Ascending aorta (tissue), 2 donors: ENCODE measurements at places on chromosomes 2 and 18. TPM values are rescaled to one million over a fixed set of nuclear protein-coding genes. Genes with fewer than 3 reads are reported as not detected.

DNA sequence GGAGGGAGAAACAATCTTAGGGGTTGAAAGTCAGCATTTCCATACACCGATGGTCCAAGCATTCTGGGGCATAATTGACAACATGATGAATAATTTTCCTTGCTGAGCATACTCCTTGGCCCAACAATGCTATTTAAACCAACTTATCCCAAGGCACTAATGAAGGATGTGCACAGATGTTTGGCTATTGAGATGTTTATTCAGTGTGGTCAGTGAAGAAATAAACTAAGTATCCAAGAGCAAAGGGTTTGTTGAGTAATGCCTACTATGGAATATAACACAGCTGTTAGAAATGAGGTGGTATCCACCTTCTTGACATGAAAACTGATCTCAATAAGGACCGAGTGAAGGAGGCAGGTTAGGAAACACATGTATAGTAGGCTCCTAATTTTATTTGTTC is 53.9 kb upstream of the RAB6D start:
- H3K27me3 ChIP-seq: no peaks in the 10 kb centered on the region
- no peak overlapping the region for H3K27ac ChIP-seq
- no peaks in the 10 kb centered on the region for H3K36me3 ChIP-seq
- H3K4me3 ChIP-seq: no peak overlapping the region

- no peak for DNase-seq
- H3K36me3 ChIP-seq: no peaks in the 10 kb centered on the region
- H3K27ac ChIP-seq: no peak overlapping the region
- H3K4me3 ChIP-seq: no peak overlapping the region
- H3K27me3 ChIP-seq: no peaks in the 10 kb centered on the region
Observed at GRCh38 chr2:140586379-140586778, 1544.4 kb downstream of the LRP1B start.

GRCh38 chr2:142065156-142065555 is 65.7 kb downstream of the LRP1B start:
- H3K4me1 ChIP-seq: no peaks in the 10 kb centered on the region
- no peak overlapping the region for H3K4me3 ChIP-seq

- no peak for DNase-seq
- H3K4me1 ChIP-seq: peaks cover 3% of the 10 kb centered on the region
- H3K4me3 ChIP-seq: no peak overlapping the region
- H3K36me3 ChIP-seq: no peaks in the 10 kb centered on the region
Observed at GRCh38 chr2:152369176-152369860, 34.3 kb downstream of the FMNL2 start.

DNA sequence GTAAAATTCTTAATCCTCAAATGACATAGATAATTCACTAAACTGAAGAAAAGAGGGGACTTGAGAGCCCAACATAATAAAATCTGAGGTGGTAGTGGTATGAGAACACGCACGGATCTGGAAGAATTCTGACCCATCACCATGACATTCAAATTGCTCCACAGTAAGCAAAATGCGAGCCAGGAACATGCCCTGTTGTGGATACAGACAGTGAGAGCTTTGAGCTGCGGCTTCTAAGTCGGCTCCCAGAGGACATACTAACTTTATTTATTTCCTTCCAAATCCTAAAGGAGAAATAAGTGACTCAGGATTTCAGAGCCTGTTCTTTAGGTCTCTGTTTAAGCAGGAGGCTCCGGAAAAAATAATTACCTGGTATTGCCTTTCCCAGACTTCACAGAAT is 143.4 kb upstream of the SMAD7 start:
- no peak for DNase-seq
- H3K4me3 ChIP-seq: no peak overlapping the region
- peaks cover 7% of the 10 kb centered on the region for H3K36me3 ChIP-seq
- no peaks in the 10 kb centered on the region for H3K27me3 ChIP-seq

DNA sequence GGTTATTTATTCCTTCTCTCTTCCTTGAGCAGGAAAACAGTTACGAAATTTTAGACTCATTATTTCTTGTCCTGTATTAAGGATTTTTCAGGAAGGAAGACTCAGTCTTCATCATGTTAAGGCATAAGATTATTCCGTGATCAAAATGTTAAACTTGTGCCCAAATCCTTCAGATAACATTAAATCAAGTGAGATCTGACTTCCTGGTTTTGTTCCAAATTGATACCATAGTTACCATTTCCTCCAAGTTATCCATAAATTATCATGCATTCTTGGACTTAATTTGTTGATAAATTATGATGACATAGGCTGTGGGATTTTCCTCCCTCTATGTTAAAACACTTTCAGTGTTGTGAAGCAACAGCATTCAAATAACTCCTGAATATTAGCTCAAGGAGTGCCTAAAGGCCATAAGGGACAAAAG is 31.9 kb downstream of the EFEMP1 start:
- no peak overlapping the region for H3K4me3 ChIP-seq
- peak overlapping the region; percentile 71 for H3K27ac ChIP-seq
- peaks cover 6% of the 10 kb centered on the region for H3K36me3 ChIP-seq
- no peaks in the 10 kb centered on the region for H3K27me3 ChIP-seq
- DNase-seq: no peak
- peaks cover 5% of the 10 kb centered on the region for H3K4me1 ChIP-seq

DNA sequence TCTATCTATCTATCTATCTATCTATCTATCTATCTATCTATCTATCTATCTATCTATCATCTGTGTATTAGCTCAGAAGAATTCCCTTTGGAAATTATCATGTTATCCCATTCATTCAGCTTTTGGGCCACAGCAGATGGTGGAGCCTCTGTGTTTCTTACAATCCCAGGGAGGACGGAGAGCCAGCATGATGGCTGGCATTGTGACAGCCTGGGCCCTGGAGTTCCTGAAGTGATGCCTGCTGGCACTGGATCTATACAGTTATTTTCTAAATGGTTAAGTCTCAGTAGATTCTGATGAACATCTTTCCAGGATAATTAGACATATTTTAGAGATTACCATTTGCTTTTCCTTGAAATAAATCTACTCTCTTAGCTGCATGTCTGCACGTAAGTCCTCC is 385.4 kb upstream of the NXPH2 start:
- no peak overlapping the region for H3K27ac ChIP-seq
- H3K27me3 ChIP-seq: no peaks in the 10 kb centered on the region
- no peak overlapping the region for H3K4me3 ChIP-seq
- H3K4me1 ChIP-seq: no peaks in the 10 kb centered on the region

DNA sequence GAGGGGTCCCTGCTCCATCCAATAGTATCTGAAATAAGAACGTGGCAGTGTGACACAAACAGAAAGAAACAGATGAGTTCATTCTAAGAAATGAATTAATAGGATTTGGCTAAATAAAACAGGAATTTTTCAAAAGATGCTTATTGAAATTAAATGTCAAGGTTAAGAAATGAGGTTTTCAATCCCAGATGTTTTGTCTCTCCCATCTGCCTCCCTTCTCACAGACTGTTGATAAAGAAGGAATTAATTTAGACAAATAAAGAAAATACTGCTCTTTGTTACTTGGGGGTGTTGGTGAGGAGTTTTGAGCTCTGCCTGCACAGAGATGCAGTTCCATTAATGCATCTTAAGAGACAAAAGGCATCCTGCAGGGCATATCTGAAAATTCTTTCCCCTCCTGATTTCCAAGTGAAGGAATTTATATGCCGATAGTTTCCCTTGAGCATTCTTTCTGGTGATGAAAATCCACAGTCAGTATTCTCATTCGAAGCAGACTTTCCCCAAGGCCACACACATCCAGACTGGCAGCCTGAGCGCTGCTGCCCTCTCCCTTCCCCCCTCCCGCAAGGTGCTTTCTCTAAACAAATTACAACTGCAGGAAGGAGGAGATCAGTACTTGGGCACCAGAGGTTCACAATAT is 385.4 kb upstream of the RND3 start:
- no peak overlapping the region for H3K4me3 ChIP-seq
- no peaks in the 10 kb centered on the region for H3K27me3 ChIP-seq
- H3K27ac ChIP-seq: no peak overlapping the region
- H3K36me3 ChIP-seq: no peaks in the 10 kb centered on the region

DNA sequence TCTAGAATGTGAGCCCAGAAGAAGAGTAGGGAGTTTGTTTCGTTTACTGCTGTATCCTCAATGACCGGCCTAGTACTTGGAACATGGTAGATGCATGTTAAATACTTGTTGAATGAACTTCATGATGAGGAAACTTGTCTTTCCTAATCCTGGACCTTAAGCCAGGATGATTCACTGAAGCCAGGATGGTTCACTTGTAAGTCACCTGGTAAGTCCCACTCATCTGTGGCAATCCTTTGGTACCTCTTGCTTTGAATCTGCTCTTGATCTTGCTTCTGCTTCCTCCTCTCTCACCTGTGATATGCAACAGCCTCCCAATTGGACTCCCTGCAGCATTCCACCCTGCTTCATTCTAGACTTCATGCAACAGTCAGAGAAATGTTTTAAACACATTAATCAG is 43.6 kb downstream of the QPCT start:
- H3K27me3 ChIP-seq: no peaks in the 10 kb centered on the region
- no peak overlapping the region for H3K4me3 ChIP-seq
- no peaks in the 10 kb centered on the region for H3K4me1 ChIP-seq

DNA sequence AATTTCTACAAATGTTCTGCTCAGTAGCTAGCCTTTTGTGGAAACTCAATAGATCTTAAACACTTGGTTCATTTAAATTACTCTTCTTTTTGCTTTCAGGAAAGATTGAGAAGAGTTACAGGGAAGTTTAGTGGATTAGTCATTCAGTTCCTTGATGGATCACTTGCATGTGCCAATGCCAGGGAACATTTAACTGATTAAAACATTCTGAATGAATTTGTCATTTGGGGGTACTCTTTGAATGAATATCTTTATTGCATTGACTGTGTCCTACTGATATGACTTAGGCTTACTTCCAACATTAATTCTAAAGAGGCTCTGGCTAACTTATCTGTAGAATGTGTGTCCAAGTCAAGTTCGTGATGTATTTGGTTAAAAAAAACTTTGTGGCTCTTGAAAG is 199.8 kb downstream of the PLCL1 start:
- no peak for DNase-seq
- no peak overlapping the region for H3K27ac ChIP-seq
- peaks cover 12% of the 10 kb centered on the region for H3K4me1 ChIP-seq
- H3K36me3 ChIP-seq: no peaks in the 10 kb centered on the region

- no peaks in the 10 kb centered on the region for H3K27me3 ChIP-seq
- DNase-seq: no peak
- no peaks in the 10 kb centered on the region for H3K4me1 ChIP-seq
Observed at GRCh38 chr2:113175736-113176695, 2.2 kb downstream of the PSD4 start.

- H3K27me3 ChIP-seq: no peaks in the 10 kb centered on the region
- no peak for DNase-seq
- H3K4me1 ChIP-seq: no peaks in the 10 kb centered on the region
Observed at GRCh38 chr18:61340148-61340547, 6.9 kb downstream of the CDH20 start.

GRCh38 chr18:47882641-47883040 is 47.8 kb downstream of the SMAD2 start:
- no peak for DNase-seq
- peaks cover 19% of the 10 kb centered on the region for H3K36me3 ChIP-seq
- H3K4me3 ChIP-seq: no peak overlapping the region

- DNase-seq: no peak
- H3K4me1 ChIP-seq: no peaks in the 10 kb centered on the region
- H3K27ac ChIP-seq: no peak overlapping the region
- no peaks in the 10 kb centered on the region for H3K27me3 ChIP-seq
- no peaks in the 10 kb centered on the region for H3K36me3 ChIP-seq
Observed at GRCh38 chr2:54924121-54924520, 126.1 kb downstream of the RTN4 start.

The LRATD1 gene
- 5.7 TPM for total RNA-seq

The METTL8 gene
- total RNA-seq: 6.7 TPM

The ANKRD53 gene
- 1.4 TPM for total RNA-seq

The M1AP gene
- not detected for total RNA-seq

The IFIH1 gene
- total RNA-seq: 11.8 TPM
